ENCODE measurements at places on chromosomes 13 and 19.

DNA sequence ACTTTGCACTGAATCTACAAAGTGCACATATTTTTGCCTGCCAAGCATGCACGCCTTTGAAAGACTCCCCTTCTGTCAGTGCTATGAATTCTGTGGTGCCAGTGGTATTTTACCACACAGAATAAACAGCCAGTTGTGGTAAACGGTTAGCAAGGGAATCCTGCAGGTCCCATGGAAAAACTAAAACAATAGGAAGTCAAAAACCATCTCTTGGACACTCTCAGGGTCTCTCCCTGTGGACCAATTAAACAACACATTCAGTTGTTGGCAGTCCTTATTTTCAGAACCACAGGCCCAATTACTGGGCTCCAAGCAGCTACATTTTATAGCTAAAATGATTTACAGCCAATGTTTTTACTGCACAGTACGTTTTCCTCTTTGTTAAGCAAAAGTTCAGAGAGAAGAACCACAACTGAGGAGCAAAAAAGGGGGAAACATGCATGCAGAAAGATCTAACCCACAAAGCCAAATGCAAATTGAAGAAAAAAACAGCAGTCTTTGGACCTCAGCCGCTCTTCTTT, 116.9 kb downstream of the KCTD12 start:
- DNase-seq = no peak

DNA sequence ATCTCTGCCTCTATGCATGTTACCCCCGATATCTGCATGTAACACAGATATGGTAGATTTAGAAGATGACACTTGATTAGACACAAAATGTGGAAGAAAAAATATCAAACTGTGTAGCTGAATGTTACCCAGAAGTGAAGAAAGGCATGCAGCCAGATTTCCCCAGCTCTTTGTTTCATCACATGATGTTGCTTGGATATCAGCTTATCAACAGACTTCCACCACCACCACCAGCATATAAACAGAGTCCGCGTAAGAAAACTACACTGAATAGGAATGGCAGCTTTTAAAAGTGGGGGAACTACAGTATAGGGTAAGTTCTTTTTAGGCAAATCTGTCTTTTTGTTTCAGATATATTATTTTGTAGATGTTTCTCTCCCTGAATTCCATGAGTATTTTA, at the start of gene FAM216B:
Gene FAM216B, plus strand, starts transcription at position 233 of the 400 bp plus-strand sequence. CDS start 2,484 bp downstream, outside the sequence.
- DNase-seq = no peak

- DNase-seq = no peak
Observed at GRCh38 chr19:50434525-50434924, 1.8 kb downstream of the MYBPC2 start.

- DNase-seq = no peak
Observed at GRCh38 chr19:793806-794205, 3.4 kb upstream of the PTBP1 start.

DNA sequence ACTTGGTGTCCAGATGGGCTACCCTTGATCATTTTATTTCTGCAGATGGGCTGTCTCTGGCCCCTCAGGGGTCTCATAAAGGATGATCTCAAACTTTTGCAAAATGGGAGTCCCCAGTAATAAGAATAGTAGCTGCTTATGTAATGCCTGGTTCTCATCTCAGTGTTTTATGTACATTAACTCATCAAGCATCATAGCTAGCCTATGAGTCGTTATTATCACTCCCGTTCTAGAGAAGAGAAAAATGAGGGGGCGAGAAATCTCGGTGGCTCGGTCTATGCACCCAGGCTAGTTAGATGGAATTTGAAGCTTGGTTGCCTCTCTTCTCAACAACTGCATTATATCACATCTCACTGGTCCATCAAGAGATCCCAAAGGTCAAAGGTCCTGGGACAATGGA, 3.4 kb downstream of the CACNG6 start:
- DNase-seq = no peak

DNA sequence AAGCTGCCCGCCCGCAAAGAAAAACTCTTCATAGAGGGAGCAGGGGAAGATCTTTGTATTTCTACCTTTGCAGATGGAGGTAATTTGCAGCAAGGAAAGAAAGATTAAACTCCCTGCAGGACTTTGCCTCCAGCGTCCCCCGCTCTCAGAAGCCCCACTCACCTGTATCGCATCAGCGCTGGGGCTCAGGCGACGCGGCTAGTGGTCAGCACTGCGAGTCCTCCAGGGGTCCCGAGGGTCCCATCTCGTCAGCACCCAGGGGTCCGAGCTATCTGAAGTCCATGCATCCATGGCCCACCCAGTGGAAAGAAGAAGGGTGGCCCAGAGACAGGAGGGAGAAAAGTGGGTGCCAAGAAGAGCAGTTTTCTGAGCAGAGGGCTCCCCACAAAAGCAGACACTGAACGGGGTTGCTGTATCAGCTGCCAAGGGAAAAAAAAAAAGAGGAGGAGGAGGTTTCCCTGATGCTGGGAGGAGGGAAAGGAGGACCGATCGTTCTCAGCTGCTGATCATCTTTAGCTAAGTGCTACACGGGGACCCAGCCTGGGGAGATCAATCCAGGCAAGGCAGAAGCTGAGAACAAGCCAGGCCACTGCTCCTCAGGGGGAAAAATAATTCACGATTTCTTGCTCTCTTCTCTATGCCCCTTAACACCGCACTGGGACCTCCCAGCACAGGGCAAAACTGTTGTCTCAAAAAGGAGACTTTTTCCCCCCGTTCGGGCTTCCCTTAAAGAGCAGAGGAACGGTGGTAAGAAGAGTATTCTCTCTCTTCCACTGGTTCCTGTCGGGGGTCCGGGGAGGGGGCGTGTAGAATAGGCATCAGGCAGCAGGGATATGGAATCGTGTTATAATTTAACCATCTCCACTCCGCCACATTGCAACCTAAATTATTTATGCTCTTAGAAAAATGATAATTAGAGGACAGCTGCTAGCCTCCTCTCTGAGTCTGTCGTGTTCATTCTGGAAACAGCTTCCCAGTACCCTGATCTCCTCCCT, 117.7 kb upstream of the CACNA1A start:
- DNase-seq = no peak

- no peak for DNase-seq
Observed at GRCh38 chr19:9914315-9915207, 21.8 kb downstream of the OLFM2 start.

GRCh38 chr13:66212511-66212910, 1017.6 kb downstream of the PCDH9 start:
- DNase-seq = no peak

DNA sequence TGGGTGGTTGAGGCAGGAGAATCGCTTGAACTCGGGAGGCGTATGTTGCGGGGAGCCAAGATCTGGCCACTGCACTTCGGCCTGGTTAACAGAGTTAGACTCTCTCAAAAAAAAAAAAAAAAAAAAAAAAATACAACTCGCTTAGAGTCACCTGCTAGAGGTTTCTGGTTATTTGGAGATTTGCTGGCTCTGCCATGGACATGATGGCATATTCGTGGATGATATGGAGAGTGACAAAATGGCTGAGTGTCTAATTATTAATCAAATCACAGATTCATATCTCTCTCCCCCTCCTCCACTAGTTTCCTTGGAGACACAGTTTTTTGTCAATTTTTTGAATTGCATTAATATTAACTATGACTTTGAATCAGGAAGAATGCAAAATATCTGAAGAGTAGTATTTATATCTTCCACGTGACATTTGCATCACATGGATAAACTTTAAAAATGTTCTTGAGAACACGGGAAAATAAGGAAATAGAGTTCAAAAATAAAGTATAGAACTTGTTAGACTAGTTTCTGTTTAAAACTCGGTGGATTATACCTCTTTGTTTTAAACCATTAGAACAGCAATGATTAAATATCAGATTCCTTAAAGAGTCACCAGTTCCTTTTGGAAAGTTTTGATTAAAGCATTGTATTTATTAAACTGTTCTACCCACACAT, 47.8 kb downstream of the KLF5 start:
- no peak for DNase-seq

DNA sequence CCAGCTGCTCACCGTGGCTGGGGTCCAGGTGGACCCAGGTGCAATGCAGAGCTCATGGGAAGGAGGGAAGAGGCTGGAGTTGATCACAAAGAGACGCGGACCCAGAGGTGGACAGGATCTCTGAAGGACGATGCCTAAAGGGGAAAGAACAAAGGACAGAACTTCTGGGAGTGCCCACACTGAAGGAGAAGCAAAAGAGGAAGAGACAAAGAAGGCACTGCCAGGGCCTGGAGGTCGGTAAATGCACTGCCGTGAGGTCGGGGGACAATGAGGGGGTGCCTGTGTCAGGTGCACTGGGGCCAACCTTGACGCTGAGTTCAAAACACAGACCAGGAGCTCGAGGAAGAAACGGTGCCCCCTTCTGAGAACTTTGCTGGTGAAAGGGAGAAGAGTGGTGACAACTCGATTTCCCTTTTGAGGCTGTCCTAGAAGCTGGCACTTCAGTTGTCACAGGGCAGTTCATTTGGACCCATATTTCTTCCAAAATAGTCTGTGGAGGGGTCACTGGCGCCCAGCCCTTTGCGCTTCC, 55.6 kb downstream of the GJA3 start:
- DNase-seq = no peak

DNA sequence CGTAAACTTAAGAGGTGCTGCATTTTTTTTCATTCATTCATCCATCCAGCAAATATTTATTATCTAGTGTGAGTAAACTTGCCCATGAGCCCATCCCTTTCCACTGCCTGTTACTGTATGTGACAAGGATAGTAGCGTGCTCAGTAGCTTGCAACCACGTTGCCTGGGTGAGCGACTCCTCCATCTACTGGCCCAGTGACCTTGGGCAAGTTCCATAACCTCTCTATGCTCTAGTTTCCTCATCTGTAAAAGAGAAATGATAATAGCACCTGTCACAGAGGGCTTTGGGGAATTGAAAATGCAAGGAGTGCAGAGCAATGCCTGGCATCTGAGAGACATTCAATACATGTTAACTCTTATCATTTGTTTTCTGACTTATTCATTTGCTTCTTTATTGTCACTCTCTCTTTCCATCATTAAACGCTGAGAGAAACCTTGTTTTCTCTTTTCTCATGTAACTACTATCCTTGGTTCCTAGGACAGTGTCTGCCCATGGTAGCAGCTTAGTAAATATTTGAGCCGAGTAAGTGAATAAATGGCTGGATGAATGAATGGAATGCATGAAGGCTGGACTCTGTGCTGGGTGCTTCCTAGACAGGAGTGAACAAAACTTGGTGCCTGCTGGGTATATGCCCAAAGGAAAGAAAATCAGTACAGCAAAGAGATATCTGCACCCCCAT, 19.9 kb downstream of the LRCH1 start:
- no peak for DNase-seq

- no peak for DNase-seq
Observed at GRCh38 chr13:80096383-80096782, 244.5 kb downstream of the SPRY2 start.

DNA sequence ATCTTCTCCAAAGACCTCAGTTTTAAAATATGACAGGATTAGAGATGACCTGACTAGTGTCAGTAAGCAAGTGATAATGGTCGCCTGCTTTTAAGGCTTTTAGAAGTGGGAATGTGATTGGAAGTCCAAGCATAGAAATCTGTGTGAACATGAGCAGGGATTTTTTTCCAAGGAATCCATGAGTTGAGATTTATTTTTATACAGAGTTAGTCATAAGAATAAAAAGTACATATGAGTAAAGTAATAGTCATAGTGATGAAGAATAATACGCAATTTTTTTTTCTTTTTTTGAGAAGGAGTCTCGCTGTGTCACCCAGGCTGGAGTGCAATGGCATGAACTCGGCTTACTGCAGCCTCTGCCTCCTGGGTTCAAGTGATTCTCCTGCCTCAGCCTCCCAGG, 1.6 kb downstream of the ZNF546 start:
- DNase-seq = no peak

- DNase-seq = no peak
Observed at GRCh38 chr19:27745978-27746542, 1466.9 kb downstream of the UQCRFS1 start.

DNA sequence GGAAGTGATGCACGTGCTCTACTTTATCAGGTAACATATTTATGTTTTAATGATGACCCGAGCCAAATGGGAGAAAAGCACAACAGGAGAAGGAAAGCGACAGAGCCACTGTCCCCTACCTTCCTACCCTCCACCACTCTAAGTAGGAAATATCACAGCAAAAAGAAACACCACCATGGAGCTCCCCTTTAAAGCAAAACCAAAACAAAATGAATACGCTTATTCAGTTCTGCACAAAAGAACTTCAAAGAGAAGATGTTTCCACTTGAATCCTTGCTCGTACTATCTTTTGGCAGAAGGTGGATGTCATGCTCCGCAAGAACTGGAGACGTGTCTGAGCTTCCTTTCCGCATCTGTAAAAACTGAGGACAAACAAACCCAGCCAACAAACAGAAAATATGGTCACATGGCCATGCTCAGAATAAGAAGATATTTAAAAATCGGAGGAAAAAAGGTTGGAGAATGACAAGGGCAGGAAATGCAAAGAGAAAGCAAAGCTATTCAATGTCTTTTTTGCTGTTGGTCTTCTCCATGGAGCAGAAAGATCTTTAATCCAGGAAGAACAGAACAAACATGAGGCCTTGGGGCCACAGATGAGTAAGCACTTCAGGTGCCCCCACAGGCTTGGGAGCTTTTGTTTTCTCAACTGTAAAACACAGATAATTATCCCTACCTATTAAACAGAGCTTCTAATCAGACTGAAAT, 19.5 kb downstream of the N4BP2L1 start:
- no peak for DNase-seq

DNA sequence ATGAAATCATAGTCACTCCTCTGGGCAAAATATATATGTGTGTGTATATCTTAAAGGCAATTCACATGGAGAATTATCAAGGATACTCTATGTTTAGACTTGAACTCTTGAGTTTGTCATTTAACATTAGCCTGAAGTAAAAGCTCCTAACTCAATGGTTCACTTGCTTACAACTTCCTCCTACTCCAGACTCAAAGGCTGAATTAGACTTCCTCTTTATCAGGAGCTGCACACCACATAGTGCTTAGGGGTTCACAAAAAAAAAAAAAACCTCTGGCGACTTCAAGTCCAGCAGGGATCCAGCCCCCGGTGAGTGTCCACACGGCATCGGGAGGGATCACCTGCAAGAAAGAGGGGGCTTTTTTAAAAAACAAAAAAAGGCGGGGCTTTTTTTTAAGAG, 68.2 kb upstream of the LSM14A start:
- no peak for DNase-seq

- no peak for DNase-seq
Observed at GRCh38 chr19:23118400-23118799, 1.6 kb downstream of the ZNF730 start.

- no peak for DNase-seq
Observed at GRCh38 chr13:43770871-43771270, 15.9 kb downstream of the ENOX1 start.

DNA sequence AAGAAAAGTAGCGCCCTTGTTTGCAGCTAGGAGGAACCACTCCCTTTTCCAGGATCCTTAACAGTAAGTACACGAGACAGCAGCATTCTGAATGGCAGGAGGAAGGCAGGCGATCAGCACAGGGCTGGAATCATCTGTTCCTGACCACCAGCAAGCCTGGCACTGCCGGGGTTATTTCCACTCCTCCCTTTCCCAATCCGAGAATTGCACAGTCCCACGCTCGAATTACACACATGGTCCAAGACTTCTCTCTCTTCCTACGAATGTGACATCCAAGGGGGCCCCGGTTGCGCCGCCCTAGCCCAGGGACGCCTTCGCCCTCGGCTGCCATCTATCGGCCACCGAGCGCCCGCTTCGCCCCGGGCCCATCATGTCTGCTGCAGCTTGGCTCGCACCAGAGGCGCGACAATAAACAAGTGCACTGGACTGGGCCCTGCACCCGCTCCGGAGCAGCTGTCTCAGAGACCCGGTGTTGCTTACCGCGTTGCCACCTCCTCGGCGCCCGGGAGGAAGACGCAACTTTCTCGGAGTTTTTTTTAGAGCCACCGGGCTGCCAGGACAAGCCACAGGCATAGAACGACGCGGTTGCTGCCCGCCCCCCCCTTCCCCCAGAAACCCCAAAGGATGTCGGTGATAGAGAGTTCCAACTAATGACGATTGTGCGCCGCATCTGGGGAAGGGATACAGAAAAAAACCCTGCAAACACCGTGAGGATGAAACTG, at the start of gene SLITRK5:
Gene SLITRK5, plus strand, starts transcription at position 341 of the 722 bp plus-strand sequence. CDS start 4,018 bp downstream, outside the sequence.
- no peak for DNase-seq
